ENCODE measurements at places on chromosomes 5 and 9. TPM values are rescaled to one million over a fixed set of nuclear protein-coding genes. Genes with fewer than 3 reads are reported as not detected.

The C9 gene
- not detected for total RNA-seq

The TARS1 gene
- total RNA-seq, result 250 TPM

The IL13 gene
- not detected for total RNA-seq

The LCN1 gene
- total RNA-seq, result not detected

Measured in smooth muscle cell of trachea (primary cell).